ENCODE measurements at places on chromosomes 12 and 14.

DNA sequence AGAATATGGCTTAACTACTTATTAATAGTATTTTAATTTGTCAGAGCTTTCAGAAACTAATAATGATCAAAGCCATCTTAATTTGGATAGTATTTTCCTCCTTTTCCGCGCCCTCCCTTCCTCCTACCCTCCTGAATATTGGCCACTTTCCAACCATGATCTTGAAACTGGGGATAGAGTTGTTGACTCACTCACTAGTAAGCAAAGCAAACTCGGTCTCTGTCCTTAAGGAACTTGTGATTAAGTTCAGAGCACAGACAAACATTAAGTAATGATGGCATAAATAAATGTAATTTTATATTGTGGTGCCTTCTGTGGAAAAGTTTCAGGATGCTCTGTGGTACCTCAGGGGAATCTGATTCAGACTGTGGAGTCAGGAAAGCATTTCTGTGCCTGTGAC lies 75.7 kb downstream of the LRRK2 start:
- no peak for DNase-seq

- DNase-seq: no peak
These were observed 865 bp downstream of the RGS6 start for GRCh38 chr14:71933001-71933587.

- no peak for DNase-seq
These were observed 22.2 kb upstream of the OR6J1 start for GRCh38 chr14:22666203-22666893.

DNA sequence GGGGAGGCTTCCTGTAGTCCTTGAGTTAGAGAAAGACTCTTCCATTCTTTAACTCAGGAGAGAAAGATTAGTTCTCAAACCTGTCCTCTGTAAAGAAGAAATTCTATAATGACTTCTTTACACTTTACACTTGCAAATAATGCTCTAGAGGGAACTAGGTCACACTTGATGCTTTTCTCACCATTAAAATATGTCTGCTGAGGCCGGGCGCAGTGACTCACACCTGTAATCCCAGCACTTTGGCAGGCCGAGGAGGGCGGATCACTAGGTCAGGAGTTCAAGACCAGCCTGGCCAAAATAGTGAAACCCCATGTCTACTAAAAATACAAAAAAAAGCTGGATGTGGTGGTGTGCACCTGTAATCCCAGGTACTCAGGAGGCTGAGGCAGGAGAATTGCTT lies 6.3 kb downstream of the NTN4 start:
- DNase-seq: no peak

DNA sequence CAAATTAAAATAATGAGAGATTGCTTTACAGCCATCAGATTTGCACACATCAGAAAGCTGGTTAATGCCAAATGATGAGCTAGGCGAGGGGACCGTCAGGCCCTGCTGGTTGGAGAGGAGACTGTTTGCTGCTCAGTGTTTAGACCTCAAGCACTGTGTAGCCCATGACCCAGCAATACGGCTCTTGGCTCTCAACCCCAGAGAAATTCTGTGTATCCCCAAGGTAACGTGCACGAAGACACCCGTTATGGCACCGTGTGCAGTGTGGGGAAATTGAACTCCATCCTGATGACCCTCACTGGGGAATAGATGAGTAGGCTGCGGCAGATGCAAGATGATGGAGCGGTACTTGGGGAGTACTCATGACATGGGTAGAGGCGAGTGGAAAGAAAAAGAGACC lies 55.7 kb downstream of the EID3 start:
- no peak for DNase-seq

GRCh38 chr14:105439710-105440553 lies 20.3 kb downstream of the MTA1 start:
- no peak for DNase-seq

DNA sequence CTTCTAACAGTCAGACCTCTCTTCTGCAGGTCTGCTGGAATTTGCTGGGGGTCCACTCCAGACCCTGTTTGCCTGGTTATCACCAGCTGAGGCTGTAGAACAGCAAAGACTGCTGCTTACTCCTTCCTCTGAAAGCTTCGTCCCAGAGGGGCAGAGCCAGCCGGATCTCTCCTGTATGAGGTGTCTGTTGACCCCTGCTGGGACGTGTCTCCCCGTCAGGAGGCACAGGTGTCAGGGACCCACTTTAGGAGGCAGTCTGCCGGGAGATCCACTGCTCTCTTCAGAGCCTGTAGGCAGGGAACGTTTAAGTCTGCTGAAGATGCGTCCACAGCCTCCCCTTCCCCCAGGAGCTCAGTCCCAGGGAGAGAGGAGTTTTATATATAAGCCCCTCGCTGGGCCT lies 125.1 kb downstream of the SOX5 start:
- no peak for DNase-seq

All from activated CD8-positive, alpha-beta memory T cell treated with anti-CD3 and anti-CD28 coated beads for 4 hours (primary cell).